ENCODE measurements at places on chromosomes 1 and 21.

- no peak for DNase-seq
Measured at GRCh38 chr1:31458287-31458896, 45.4 kb downstream of the SERINC2 start.

DNA sequence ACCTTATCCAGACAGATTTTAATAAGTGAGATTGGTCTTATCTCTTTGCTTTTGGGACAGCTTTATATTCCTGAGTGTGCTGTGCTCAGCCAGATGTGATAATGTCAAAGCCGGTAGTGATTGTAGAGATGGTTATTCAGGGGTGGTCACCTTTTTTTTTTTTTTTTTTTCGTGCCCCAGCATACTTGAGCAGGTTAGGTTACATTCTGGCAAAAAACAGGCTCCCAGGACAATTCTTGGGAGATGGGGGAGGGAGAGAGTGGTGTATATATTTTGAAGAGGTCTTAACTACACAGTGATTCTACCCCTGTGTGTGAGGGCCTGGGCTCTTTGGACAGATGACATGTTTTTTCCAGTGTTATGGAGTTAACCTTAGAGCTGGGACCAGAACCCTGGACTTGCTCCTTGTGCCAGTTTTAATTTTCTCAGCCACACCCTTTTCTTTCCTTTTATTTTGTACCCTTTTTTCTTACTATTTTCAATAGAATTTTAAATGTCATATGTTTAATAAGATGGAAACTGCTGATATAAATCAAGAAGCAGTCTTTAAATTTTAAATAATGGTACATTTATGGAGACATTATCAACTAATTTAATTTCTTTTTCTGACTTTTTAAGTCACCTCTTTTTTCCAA lies 88.4 kb downstream of the DYRK1A start:
- no peak for DNase-seq

- no peak for DNase-seq
Measured at GRCh38 chr1:23989263-23989662, 9.1 kb upstream of the SRSF10 start.

DNA sequence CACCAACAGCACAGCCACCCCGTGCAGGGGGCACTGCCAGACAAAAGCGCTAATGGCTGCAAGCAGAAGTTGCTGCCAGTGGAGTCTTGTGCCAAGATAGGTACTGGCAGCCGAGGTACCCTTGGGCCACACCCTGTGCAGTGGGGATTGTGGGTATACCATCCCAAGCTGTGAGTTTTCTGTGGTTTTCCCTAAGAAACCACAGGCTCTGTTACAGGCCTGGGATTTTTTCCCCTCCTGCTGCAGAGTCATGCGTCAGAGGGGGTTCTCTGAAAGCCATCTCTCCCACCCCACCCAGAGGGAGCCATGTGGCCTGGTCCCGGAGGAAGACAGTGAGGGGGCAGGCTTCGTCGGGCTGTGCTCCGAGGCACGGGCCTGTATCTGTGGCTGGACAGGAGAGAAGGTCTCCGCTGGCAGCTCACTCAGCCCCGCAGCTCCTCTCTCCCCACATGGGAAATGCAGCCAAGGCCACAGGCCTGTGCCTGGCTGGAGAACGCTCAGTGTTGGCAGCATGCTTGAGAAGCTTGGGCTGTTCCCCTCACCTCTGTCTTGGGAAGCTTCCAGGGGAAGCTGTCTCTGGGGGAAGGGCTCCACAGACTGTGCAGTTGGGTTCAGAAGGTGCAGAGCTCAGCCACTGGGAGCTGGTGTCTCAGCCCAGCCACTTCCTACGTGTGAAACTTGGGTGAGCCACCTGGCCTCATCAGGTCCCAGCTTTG lies 42.5 kb downstream of the NEK2 start:
- DNase-seq, result no peak

DNA sequence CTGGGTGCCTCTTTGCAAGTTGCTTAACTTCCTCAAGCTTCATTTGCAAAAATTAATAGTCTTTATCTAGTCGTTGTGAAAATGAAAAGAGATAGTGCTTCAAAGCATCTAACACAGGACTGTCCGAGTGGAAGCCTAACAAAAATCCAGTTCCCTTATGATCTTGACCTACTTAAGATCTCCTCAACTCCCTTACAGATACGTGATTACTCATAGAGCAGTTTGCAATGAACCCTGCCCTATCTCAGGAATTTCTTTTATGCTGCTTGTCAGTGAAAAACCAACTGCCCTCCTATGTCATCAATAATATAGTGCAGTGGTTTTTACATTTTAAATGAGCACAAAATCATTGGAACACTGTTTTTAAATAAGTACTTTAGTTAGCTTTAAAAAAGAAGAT lies 314.3 kb downstream of the BACH1 start:
- no peak for DNase-seq

- DNase-seq, result no peak
Measured at GRCh38 chr1:203666609-203667008, 40.0 kb downstream of the ATP2B4 start.

DNA sequence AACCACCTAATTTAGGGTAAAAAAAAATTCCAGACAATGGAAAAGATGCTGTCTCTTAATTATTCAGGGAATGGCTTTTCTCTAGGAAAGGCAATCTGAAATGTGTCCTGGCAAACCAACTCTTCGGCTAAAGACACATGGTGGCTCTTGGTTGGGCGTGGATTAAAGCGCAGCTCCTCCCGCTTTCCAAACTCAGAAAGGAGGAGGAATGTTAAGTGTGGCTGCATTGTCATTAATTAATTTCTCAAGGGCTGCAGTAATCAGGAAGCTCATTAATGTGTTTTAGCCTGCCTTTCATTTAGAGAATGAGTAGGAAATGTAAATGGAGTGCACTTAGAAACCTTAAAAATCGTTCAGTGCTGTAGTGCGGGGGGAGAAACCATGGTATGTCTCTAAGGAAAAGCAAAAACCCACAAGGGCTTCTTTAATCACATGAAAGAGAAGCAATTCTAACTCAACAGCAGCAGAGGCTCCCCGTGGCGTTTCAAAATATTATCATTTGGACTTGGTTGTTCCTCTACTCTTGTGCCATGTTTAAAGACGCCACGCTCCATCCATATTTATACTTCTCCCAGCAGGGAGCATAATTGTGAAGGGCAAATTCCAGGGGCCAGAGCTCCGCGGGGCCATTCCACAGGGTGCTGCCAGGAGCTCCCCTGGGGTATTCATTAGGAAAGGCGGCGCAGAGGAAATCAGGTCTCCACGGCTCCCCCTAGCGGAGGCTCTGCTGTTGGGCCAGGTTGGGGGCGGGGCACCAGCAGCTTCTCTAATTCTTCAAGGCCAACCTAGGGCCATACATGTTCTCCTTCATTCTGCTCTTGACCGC lies 91.9 kb upstream of the SSX2IP start:
- DNase-seq, result peak; percentile 86

- DNase-seq, result no peak
Measured at GRCh38 chr1:41144285-41144684, 97.8 kb downstream of the SCMH1 start.

- DNase-seq, result no peak
Measured at GRCh38 chr1:41784531-41785274, 134.0 kb downstream of the HIVEP3 start.

DNA sequence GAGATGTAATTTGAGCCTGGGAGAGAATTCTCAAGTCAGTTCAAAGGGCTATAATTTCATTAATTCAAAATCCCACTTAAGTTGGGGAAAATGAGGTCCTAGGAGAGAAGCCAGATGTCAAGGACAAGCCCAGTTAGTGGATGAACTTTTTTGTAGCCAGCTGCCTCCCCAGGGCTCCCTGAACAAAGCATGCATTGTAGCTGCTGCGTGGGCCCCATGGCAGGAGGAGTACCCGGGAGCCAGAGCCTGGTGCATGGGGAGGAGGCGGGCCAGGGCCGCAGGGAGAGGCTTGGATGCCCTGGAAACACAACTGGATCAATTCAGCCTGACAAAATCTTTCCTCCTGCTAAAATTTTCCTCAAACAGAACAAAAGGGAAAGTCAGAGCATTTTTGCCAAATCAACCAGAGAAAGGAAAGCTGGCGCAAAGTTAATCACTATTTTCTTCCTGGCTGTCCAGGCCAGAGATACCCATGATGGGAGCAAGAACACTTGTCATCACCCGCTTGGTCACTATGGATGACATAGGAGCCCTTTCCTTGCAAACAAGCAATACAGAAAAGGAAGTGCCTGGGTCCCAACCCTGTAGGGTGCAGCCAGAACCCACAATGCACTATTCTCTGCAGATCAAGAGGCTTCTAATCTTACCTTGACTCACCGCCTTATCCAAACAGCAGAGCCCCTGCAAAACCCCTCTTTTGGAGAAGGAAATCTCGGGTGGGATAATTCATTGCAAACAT lies 248.1 kb upstream of the RAB4A start:
- DNase-seq, result no peak

- no peak for DNase-seq
Measured at GRCh38 chr1:220575718-220576497, 48.0 kb downstream of the MARK1 start.

DNA sequence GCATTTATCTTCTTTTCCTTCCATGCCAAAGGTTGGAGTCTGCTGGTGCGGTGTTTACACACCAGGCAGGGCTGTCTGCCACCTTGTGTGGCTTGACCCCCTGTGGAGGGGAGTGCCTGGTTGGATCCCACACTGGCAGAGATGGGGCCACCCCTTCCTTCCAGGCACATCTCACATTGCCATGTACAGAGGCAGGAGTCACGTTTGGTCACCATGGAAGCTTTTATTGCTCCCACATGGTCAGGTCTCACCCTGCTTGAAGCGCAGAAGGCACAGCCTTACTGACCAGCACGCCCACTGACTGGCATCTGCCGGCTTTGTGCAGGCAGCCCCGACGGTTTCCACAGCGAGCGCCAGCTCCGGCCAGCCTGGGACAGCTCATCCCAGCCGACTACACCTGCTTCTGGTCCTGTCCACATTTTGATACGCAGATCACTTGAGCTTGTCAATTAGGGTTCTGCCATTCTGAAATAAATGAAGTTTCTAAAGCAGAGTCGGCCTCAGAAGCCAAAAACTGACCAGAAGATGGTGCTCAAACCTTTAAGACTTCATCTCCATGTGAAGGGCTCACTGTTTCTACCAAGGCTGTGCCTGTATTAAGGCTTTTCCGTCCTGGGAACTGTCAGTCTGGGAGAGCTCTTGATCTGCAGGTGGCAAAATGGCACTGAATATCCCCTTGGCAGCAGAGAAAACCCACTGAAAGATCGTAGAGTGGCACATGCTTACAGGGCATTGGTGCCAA lies 35.6 kb upstream of the EPHA8 start:
- DNase-seq, result no peak

DNA sequence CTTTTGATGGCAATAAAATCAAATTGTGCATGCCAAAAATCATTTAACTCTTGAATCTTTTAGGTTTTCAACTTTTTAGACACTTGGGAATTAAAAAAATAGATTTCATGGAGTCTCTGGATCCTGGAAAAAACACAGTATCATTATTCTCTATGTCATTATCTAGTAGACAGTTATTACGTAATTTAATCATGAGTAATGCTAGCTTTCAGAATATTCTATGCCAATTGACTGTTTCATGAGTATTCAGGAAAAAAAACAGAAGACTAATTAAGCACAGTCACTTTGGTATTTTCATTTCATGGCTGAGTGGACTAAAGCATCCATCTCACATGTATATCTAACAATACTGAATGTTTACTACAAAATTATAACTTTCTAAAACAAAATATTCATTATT lies 44.0 kb downstream of the ODF2L start:
- DNase-seq, result no peak

DNA sequence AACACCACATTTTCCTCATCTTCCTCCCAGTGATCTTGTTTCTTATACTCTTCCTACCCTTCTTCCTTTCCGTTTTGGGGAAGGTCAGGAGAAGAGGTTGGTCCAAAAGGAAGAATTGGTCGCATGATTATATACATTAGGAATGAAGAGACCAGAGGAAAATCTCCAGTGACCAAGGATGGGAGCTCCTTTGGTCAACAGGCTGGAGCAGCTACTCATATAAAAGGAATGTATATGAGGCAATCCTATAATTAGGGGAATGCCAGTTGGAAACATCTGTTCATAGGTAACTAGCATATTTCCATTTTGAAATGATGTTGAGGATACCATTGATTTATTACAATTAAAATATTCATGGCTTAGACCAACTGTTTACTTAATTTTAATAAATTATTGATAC lies 114.5 kb downstream of the LRRC40 start:
- DNase-seq, result no peak

DNA sequence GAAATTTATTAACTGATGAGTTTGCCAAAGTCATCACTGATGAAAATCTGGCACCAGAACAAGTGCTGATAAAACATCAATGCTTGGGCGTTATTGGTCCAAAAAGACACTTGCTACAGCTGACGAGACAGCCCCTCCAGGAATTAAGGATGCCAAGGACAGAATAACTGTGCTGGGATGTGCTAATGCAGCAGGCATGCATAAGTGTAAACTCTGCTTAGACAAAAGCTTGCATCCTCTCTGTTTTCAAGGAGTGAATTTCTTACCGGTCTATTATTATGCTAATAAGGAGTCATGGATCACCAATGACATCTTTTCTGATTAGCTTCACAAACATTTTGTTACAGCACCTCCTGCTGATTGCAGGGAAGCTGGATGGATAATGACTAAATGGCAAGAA lies 402.0 kb downstream of the LTN1 start:
- DNase-seq, result no peak

DNA sequence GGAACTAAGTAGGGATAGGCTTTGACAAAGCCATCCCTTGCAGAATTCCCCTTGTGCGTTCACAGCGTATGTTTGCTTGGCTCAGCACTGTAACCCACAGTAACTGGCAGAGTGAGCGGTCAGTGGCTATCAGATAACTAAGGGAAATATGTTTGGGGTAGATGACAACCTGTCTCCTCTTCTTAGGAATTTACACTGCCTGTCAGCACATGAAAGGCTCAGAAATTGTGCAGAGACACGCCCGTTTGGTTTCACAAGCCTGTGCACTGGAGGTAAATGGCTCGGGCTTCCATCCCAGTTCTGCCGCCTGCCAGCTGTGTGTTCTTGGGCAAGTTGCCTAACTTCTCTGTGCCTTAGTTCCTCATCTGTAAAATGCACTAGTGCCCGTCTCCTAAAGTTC lies 101.2 kb downstream of the PRDM2 start:
- no peak for DNase-seq

DNA sequence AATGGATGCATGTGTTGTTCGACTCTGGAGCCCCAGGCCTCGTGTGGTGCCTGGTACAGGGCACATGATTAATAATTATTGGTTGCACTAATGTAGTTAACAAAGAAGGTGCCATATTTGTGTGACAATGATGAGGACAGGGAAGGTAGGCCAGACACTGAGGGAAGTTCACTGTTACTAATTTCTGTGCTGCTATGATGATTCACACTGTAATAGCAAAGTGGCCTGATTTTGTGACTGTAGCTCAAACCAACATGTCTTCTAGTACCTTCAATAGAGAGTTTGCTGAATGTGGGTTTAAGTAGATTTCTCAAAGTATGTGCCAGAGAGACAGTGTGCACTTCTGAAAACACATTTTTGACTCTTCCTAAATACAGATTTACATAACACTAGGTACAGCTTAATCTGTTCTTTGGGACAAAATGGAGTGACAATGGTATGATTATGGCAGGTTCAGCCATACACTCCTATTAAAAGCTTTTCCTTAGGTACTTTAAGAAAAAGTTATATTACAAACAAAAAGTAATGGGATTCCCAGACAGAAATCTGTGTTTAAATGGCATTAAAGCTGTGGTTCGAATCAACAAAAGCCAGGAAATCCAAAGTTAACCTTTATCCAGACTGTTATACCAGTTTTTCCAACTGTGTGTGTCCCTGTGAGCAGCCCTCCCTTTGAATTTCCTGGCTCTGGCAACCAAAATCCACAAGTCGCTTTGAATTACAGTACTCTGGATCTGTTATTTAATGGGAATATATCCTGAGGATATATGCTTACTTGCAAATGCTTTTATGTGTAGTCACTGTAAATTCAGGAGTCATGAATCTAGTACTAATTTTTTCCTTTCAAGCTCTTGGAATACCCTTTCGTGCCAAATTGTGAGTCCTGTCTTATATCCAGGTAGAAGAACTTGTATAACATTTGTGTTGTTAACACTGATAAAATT lies 277.1 kb upstream of the SGIP1 start:
- DNase-seq, result no peak
